ENCODE measurements at places on chromosomes 12 and 14. TPM values are rescaled to one million over a fixed set of nuclear protein-coding genes. Genes with fewer than 3 reads are reported as not detected.

Gene EDDM3A
- total RNA-seq, result not detected

Gene TDRD9
- total RNA-seq, result not detected

Gene CRACR2A
- 4.5 TPM for total RNA-seq

- DNase-seq, result no peak
These were observed 62.5 kb upstream of the PTPRR start for GRCh38 chr12:70982991-70983390.

GRCh38 chr12:20472102-20472782 lies 103.9 kb downstream of the PDE3A start:
- DNase-seq, result no peak

DNA sequence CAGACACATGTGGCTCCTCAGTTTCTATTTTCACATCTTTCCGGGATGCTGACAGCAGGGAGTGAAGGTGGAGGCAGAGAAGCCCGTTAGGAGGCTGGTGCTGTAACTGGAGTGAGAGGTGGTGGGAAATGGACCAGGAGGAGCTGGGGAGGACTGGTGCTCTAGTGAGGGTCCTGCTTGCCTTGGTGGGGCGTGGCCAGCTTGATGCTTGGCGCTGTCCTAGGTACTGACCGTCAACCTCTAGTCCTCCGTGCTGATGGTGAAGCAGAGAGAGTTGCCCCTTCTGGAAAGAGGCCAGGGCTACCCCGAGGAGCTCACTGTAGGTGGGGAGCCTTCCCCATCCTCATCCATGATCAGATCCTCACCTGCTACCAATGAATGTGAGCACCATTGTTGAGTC lies 1.4 kb downstream of the TRMT61A start:
- DNase-seq, result no peak

DNA sequence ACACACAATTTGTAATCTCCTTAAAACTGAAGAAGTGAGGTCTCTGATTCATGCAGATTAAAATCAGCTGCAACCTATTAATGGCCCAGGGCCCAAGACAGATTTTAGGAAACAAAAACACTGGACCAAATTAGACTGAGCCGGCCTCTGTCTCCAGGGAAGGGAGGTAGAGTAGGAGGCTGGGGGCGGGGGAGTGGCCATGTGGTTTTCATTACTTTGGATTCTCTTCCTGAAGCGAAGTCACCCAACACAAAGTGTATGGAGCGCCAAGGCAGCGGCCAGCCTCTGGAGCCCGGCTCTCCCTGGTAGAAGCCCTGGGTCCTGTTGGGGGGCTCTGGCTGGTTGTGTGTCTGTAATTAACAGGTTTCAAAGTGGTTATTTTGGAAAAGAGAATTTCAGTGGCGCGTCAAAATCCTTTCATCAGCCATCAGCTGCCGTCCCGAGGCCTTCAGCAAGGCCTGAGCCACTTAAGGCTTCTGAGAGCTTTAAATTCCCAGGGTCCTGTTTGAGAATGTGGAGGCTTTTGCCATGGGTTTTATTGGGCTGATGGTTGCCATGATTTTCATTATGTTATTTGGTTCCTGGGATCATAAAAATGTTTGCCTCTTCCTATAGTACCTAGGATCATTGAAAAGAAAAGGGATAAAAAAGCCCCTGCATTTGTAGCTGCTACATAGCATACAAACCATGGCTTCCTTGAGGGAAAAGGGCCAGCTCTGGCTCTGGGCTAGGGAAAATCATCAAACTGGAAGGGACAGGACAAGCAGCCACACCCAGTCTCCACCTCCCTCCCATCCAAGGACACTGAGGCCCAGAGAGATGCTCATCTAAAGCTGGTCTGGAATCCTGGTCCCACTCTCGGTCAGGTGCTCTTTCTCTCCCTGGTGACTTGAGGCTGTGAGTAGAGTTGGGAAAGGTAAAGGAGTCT lies 282.4 kb downstream of the ZFP36L1 start:
- no peak for DNase-seq

Gene NYNRIN
- total RNA-seq, result 33.5 TPM

- no peak for DNase-seq
These were observed 116.2 kb downstream of the DENND5B start for GRCh38 chr12:31474751-31475150.

Gene DLGAP5
- 8.2 TPM for total RNA-seq
